ENCODE measurements at places on chromosomes 4 and X. TPM values are rescaled to one million over a fixed set of nuclear protein-coding genes. Genes with fewer than 3 reads are reported as not detected.

GRCh38 chrX:98409867-98410266 lies 1526.2 kb downstream of the RPA4 start:
- no peak for DNase-seq

DNA sequence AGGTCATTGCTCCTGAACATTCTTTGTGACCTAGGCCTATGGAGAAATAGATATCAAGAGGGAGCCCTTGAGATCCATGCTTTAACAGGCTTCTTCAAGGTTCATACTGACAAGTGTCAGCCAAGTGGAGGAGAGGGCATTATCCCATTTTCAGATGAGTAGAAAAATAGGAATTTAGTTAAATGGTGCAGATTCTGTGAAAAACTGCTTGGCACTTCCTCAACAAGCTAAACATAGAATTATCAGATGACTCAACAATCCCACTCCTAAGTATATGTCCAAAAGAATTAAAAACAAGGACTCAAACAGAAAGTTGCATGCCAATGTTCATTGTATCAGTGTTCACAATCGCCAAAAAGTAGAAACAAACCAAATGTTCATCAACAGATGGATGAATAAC lies 43.8 kb upstream of the KCNIP4 start:
- no peak for DNase-seq

- DNase-seq = no peak
Observed at GRCh38 chr4:88054229-88054628, 46.8 kb downstream of the PKD2 start.

DNA sequence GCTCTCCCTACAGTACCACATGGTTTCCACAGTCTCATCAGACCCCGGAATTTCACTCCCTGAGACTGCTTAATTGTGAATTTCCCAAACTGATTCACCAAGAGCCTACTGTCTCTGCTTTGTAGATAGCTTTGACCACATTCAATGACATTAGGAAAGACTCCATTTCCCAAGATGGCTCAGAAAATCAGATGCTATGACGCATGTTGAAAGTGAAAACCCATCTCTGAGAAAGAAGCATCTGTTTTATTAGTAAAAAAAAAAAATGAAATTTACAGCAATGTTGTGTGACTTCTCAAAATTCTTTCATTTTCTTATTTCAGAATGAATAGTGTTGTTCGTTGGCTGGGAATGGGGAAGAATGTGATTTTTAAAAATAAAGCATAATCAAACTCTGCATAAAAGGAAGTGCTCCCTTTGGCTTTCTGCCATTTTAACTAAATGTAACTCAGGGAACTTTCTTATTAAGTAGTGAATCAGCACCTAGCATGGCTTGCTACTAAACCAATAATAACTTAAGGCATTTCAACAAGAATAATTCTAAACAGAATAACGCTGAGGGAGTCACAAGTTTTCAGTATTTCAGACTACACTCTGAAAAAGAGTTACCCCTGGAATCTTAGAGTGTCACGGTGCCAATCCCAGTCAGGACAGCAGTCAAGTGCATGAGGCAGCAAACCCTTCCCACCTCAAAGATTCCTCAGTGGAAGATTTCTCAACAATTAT lies 97.4 kb upstream of the MYOZ2 start:
- DNase-seq = no peak

- DNase-seq = no peak
Observed at GRCh38 chr4:60241866-60242265, 958.3 kb upstream of the ADGRL3 start.

The NAT8L gene
- 8.1 TPM for total RNA-seq

- no peak for DNase-seq
Observed at GRCh38 chrX:104282166-104282725, 27.5 kb upstream of the ESX1 start.

DNA sequence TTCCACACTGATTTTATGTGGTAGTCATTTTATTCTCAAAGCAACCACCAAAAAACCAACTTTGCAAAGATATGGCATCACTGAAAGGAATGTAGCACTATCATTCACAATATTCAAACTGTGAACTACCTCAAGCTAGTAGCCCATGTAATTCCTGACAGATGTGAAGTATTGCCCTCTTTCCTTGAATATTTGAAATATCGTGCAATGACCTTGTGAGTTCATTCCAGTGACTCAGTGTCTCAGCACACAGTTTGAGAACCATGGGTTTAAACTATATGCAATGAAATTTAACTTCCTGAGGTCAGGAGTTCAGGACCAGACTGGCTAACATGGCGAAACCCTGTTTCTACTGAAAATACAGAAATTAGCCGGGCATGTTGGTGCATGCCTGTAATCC lies 20.9 kb upstream of the IQCM start:
- no peak for DNase-seq

- DNase-seq = no peak
Observed at GRCh38 chr4:7863911-7864681, 75.6 kb downstream of the AFAP1 start.

GRCh38 chrX:97691901-97692455 lies 808.3 kb downstream of the RPA4 start:
- DNase-seq = no peak

The NPY2R gene
- total RNA-seq = not detected

The GYPA gene
- total RNA-seq = 5.1 TPM

DNA sequence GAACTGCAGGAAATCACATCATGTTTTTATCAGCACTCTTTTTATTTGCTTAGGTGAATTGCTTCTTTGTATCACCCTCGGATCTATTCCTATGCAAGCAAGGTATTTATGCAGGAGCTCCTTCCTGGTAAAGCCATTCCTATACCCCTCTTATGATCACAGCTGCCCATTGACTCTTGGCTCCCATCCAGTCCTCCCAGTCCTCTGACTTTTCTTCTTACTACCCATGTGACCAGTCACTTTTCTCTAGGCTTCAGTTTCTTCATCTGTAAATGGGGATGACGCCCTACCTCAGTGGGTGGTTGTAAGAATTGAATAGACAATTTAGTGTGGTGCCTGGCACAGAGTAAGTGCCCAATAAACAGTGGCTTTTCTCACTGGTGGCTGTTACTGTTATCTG lies 144.9 kb downstream of the FHIP1A start:
- DNase-seq = no peak

DNA sequence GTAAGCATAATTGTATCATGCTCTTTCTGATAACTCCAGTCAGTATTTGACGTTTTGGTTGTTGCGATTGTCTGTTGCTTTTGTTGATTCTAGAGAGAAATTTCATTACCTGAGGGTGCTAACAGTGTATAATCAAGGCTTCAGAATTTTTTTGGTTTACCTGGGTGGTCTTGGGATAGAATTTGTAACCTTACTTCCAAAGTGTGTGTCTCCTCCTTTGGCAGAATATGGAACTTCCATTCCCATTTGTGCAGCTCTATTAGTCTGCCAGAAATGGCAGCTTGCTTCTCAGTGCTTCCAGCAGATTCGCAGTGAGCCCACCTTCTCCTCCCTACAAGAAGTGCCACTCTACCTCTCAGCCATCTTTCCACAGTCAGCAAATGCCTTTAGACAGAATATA lies 5.3 kb downstream of the COPS4 start:
- DNase-seq = no peak

DNA sequence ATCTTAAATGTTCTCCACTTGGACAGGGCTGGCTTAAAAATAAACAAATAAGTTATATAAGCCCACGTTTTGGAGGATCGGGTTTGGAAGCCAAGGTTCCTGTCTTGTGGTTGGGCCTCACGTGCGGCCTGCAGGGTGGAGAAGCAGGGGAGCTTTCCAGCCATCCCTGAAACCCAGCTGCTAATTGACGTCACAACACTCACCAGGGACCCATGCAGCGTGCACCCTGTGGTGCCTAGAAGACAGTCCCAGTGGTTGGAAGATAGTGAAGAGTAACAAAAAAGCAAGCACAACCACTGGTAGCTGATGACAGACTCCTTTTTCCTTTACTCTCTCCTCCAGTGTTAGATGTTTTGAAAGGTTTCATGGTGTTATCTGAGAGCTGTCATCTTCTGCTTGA lies 142.0 kb upstream of the RBPJ start:
- peak; percentile 73 for DNase-seq

GRCh38 chr4:174263445-174263736 lies 20.1 kb downstream of the FBXO8 start:
- DNase-seq = no peak

- DNase-seq = no peak
Observed at GRCh38 chr4:165680821-165681220, 192.2 kb upstream of the TLL1 start.

DNA sequence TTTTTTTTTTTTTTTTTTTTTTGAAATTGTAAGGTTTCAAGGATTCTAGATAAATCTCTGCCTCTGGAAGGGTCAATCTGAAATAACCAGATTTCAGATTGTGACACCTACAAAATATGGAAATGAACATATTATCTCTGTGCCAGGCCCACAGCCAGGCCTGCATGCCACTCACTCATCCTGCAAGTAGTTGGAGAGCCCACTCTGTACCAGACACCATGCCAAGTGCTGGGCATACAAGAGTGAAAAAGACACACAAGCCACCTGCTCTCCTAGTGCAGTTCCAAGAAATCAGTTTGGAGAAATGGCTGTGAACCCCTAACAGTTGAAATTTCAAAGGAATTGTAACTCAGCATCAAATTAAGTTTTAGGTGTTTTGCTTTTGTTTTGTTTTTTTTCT lies 145.9 kb upstream of the NOCT start:
- no peak for DNase-seq

DNA sequence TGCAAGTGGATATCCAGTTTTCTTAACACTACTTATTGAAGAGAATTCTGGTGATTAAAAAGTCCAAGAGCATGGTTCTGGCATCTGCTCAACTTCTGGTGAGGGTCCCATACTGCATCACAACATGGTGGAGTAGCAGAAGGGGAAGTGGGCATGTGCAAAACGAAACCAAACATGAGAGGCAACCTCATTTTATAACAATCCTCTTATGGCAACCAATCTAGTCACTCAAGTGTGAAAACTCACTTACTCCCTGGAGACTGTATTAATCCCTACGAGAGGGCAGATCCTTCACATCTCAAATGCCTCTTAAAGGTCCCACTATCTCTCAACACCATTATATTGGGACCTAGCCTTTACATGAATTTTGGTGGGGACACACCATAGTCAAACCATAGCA lies 55.4 kb upstream of the TRO start:
- no peak for DNase-seq

The ARL9 gene
- not detected for total RNA-seq

DNA sequence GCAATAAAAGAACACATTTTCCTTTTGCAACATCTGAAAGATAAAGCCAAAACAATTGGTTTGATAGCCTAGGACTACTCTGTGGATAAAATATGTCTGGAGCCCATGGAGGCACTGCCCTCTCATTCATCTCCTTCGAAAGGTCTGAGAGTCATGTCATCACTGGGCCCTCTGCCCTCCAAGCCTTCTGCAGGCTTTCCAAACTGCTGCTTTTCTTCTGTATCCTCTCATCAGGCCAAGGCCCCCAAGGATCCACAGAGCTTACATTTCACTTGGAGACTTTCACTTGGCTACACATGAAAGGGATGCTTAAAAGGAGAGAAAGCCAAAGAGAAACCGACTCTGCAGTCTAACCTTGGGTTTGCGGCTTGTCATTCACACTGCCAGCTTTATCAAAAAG lies 109.9 kb downstream of the SH3RF1 start:
- DNase-seq = peak; percentile 58

The CNGA2 gene
- not detected for total RNA-seq

The ZDHHC15 gene
- total RNA-seq = 3.3 TPM

GRCh38 chrX:148723551-148723950 lies 223.1 kb downstream of the AFF2 start:
- no peak for DNase-seq

DNA sequence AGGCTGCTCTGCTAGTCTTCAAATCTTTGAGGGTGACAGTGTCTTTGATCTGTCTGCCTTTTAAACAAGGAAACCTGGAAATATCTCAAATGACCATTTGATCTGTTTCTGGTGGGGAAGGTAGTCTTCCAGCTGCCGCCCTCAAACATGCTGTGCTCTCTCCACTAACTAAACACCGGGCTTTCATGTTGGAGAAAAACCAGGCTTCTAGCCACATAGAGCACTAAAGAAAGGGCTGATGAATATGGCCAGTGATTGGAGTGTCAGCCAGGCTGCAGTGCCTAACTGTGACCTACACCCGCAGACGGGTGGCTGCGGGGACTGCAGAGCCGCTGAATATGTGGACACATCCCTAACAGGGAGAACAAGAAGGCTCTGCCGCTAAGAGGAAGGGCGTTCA lies 85.9 kb downstream of the UNC5C start:
- no peak for DNase-seq

GRCh38 chr4:139940600-139940999 lies 213.4 kb downstream of the MAML3 start:
- DNase-seq = no peak

DNA sequence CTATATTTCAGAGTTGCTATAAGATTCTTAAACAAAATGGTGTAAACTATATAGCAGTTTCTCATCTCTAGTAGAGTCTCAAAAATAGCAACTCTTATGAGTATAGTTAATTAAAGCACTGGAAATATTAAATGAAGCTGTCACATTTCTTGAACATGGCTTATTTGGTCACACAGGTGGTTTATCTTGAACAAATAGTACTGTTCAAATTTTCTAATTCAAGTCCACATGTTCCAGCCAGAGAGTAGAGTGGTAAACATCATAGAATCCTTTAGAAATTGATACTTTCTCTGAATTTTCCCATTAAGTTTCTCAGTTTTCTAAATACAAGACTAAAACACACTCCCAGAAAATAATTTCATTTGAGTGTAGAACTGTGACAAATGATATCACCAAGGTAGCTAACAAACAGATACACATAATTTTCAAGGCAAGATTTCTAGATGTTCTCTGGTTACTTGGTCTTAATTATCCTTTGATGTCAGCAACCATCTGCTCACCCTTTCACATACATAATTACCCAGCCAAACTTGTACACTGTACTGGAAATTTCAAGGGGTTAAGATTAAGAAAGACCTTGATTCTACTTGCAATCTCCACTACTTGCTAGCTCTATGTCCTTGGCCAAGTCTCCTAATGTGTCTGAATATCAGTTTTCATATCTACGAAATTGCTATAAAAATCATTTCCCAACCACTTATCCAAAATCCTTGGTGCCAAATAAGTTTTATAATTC lies 24.3 kb upstream of the PAK3 start:
- no peak for DNase-seq

The TEX13B gene
- not detected for total RNA-seq

The ERCC6L gene
- total RNA-seq = 0.09 TPM

- DNase-seq = no peak
Observed at GRCh38 chr4:38529189-38530115, 134.5 kb upstream of the KLF3 start.

- no peak for DNase-seq
Observed at GRCh38 chr4:53314252-53314651, 51.6 kb downstream of the SCFD2 start.

- peak; percentile 48 for DNase-seq
Observed at GRCh38 chr4:44446801-44447562, 1.6 kb downstream of the KCTD8 start.

GRCh38 chr4:3343358-3343757 lies 50.5 kb downstream of the RGS12 start:
- DNase-seq = no peak
